ENCODE measurements at places on chromosomes 7 and 10. TPM values are rescaled to one million over a fixed set of nuclear protein-coding genes. Genes with fewer than 3 reads are reported as not detected.

CCL26 gene
- not detected for total RNA-seq

SPDYE8 gene
- not detected for total RNA-seq

MEST gene
- 1.1 TPM for total RNA-seq

DNA sequence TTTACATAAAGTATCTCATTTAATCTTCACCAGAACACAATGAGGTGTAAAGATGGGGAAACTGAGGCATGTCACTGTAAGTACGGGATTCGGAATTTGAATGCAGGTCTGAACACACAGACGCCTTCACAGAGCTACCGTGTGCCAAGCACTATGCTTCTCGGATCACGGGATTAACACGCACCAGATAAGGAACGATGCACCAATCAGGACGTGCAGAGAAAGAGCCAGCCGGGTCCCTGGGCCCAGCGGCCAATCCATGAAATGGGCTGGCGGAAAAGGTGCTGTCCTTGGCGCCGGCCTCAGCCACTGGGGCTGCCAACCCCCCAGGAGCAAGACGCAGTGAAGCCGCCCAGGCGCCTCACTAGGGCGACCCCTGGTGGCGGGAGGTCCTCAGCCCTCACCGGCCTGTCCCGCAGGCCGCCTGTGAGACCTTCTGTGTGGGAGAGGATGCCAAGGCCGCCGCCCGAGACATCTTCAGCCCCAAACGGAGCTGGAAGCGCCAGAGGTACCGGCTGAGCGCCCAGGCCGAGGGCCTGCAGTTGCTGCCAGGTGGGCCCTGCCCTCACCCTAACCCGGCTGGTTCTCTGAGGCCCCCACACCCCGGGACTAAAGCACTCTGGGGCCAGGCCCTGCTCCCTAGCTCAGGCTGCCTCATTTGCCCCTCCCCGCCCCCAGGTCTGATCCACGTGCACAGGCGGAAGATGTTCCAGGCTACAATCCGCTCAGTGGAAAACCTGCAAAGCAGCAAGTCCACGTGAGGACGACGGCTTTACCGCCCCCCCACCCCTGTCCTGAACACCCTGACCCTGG, 15.6 kb downstream of the ATG9B start:
- peak; percentile 75 for DNase-seq

DNA sequence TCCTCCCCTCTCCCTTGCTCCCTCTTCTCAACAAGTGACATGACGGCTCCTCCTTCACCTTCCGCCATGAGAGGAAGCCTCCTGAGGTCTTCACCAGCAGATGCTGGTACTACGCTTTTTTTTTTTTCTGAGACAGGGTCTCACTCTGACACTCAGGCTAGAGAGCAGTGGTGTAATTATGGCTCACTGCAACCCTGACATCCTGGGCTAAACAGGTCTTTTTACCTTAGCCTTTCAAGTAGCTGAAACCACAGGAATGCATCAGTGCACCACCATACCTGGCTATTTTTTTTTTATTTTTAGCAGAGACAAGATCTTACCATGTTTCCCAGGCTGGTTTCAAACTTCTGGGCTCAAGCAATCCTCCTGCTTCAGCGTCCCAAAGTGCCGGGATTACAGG, 43.6 kb downstream of the MDH2 start:
- no peak for DNase-seq

ERVW-1 gene
- not detected for total RNA-seq

DNA sequence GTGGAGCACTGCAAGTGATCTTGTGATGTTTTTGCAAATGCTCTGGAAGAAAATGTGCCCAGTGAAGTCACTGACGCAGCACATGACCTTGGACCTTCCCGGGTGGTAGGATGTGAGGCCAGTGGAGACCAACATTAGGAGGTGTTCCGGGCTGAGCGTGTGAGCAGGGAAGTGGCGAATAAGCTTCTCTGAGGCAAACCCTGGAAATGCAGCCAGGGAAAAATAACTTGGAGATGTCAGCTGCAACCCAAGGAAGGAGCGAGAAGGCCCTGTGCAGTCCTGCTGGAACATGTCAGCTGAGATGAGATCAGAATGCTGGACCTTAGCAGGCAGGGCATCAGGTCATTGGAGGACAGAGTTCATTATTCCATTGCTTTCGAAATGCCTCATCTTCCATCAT, 18.6 kb upstream of the SDK1 start:
- DNase-seq = no peak

GRCh38 chr10:28387140-28387539, 84.3 kb upstream of the MPP7 start:
- DNase-seq = no peak

DNA sequence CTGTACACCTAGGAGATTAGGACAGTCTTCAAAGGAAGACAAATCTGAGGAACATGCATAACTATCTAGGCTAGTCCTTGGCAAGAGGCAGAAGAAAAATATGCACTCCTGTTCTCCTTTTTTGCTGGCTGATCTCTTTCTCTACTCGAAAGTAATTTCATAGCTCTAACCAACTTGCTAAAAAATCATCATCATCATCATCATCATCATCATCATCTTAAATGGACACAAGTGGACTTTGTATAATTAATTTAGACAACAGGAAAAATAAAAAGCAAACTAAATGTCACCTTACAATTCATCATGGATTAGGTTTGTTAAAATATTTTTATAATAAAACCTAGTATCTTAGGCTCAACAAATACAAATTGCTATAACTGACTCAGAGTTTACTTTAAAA, 47.2 kb upstream of the DKK1 start:
- no peak for DNase-seq

- peak; percentile 59 for DNase-seq
These were observed 174.1 kb downstream of the SKAP2 start for GRCh38 chr7:26690135-26690805.

Data from lung microvascular endothelial cell (primary cell).